ENCODE measurements at places on chromosomes 16 and 17. TPM values are rescaled to one million over a fixed set of nuclear protein-coding genes. Genes with fewer than 3 reads are reported as not detected.

Gene C17orf100
- 4.3 TPM for total RNA-seq

Gene TSNAXIP1
- 5.4 TPM for total RNA-seq

- DNase-seq: no peak
These were observed 191.0 kb downstream of the PRKCA start for GRCh38 chr17:66493283-66494019.

DNA sequence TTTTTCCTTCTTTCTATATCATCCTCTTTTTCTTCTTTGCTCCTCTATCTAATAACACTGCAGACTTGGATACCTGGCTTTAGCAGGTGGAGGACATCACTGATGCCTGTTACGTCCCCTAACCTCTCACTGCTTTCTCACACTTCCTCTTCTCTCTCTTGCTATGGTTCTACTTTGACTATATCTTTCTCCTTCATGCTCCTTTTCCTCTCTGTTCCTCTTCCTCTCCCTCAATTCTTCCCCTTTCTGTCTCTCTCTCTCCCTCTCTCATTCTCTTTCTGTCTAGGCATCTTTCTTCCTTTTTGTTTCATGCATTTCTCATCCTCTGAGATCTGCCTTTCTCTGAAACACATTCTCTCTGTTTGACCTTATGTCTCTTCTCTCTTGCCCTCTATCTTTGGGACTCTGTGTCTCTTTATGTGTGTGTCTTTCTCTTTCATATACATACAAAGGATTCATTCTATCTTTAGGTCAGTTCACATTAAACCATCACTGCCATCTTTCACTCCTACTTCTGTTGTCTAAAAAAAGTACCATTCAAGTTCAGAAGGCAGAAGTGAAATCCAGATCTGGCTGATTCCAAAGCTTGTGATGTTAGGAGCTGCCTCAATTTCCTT, 353.7 kb downstream of the SHISA9 start:
- DNase-seq: no peak
